ENCODE measurements at places on chromosomes 11 and 22.

DNA sequence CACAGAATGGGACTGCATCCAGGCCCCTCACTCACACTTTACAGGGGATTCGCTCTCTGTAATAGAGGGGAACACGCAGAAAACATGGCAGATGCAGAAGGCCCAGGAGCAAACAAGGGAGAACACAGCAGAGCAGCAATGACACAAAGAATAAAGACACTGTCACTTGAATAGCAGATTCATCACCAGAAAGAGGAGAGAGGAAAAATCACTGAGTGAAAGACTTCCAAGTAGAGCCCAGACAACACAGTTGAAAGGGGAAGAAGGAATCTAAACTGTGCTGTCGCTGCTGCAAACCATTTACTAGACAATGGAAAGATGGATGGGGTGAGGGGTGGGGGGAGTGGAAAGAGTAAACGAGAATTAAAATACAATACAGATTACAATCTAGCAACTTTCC is 28.8 kb upstream of the RAPSN start:
- DNase-seq: no peak

DNA sequence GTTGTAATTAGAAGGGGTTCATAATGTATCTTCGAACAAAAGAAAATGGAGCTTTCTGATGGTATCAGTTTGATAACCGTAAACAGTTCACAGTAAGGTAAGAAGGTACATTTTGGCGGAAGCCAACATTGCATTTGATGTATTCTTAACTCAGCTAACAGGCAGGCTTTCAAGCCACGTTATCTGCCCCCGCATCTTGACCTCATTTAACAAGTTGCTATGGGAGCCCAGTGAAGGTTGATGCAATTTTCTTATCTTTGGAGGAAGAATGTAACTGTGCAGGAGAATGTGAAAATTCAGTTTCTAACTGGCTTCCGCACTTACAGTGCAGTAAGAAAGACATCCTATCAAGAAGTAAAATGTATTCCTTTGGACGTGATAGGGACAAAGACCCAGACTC is 110.6 kb downstream of the ETS1 start:
- peak; percentile 51 for DNase-seq

- no peak for DNase-seq
Observed at GRCh38 chr11:24585192-24585591, 88.3 kb downstream of the LUZP2 start.

GRCh38 chr11:120235024-120235628 is 4.8 kb upstream of the POU2F3 start:
- DNase-seq: peak; percentile 27

DNA sequence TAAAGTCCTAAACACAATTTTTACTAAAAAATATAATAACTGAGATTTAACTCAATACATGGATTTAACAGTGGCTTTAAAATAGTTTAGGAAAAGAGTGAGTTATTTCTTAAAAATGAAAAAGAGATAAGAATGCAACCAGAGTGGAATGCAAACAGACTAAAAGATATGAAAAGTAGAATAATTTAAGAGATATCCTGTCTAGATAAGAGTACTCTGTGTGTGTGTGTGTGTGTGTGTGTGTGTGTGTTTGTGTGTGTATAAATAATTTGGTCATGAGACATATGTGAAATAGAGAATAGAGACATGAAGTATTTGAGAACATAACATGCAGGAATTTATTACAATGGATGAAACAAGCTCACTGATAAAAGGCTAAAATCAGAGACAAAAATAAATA is 986.9 kb upstream of the CHORDC1 start:
- DNase-seq: no peak

DNA sequence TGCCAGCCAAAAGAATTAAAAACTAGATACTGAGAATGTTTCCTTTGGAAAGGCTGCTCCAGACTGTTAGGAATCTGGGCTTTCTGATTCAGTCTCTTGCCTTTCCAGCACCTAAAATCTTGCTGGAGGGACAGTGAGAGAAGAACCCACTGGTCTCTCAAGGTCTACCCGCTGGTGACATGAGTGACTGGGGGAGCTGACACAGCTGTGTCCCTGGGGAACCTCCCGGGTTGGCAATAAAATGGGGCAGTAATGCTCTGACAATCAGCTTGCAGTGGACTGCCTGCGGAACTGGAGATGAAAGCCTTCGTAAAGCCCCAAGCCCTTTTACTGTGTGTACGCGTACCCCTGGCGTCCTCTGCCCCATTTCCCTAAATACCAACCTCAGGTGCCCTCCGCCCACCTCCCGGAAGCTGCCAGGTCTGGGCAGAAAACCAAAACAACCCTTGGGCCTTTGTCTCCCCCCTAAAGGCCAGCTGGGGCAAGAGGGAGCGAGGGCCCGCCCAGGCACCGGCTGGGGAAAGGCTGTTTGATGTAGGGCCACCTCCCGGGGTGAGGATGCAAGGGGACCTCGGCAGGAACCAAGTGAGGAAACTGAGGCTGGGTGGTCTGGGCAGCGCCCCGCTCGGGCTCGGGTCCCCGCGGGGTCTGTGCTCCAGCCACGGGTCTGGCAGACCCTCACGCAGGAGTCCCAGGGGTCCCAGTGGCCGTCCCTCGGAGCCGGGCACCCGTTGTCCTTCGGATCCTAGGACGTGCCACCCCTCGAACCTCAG is 741 bp downstream of the CARS1 start:
- DNase-seq: no peak

DNA sequence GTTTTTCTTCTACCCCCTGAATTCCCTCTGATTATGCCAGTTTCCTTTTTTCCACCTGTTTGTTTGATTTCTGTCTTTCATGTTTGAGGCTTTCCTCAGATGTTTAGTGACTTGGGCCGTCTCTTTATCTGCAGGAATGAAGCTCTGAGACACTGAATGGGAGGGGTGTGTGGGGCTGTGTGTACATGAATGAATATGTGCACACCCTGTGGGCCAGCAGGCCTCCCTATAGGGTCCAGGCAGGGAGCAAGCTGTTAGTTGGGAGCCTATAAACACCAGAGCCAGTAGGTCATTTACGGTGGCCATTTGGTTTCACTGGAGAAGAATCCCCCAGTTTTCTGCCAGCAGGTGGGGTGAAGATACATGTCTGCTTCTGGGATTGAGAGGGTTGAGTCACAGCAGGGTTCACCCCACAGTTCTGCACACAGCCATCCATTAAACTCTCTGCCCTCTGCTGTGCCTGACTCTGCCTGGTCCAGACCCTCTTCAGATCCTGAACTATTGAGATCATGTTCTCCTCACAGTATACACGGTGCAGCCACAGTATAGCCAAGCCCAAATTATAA is 34.8 kb downstream of the BARX2 start:
- DNase-seq: no peak

DNA sequence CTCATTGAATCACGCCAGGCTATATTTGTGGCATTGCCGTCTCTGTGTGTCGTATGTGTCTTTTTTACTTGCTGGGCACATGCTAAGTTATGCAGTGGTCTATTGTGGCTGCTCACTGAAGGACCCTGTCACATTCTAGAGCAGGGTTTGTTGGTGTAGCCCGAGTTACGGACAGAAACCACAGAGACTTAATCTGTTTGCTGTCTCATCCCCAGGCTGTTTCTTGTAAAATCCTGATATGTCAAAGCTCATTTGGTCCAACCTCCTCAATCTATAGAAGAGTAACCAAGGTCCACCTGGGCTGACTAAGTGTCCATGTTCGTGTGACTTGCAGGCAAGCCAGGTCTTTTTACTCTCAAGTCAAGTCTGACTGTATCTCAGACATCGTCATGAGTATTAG is 5.0 kb downstream of the DPF2 start:
- DNase-seq: no peak

DNA sequence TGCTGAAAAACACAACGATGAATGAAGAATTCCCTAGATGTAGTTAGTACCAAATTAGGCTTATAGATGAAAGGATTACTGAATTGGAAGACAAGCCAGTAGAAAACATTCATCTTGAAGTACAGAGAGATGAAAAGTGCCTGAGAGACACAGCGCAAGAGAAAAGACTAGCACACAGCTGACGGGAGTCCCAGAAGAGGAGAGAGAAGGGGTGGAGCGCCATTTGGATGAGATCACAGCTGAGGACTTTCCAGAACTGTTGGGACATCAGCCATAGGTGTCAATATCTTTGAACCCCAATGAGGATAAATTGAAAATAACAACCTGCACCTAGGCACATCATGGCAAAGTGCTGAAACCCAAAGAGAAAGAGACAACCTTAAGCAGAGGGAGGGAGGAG is 25.2 kb downstream of the ALG12 start:
- DNase-seq: no peak

DNA sequence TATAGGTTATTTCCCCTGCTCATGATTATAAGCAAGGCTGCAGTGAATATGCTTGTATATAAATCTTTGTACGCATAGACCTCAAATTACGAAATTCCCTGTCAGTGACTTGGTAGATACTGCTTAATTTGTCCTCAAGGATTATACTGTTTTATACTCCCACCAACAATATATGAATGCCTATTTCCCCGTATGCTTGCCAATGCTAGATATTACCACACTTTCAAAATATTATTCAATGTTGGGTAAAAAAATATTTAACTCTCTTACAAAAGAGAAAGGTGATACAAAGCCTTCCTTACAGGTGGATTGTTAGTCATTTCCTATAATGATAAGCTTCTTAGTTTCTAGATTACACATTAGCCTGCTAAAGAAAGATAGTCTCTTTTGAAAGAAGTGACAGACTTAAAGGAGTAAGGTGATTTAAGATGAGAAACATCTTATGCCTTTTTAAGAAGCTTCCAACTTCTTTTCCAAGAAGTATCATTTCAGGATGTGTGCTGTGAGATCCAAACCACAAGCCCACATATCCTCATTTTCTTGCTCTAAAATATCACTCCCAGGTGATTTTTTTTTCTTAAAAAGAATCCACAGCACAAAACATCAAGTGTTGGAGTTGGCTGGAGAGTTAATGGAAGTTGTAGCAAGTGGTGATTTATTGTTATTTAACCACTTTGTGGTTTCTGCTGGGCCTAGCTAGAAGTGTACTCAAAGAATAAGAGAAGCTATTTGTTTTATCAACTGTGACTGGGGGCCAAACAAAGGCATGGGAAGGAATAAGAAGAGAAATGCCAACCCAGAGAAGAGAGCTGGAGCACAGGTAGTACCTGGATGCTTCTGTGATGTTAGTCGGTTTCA is 59.2 kb downstream of the BARX2 start:
- DNase-seq: no peak

Data from stimulated activated CD8-positive, alpha-beta memory T cell treated with anti-CD3 and anti-CD28 coated beads, Interleukin-2, amount 100 ng/mL, for 1 hour (primary cell).